Chondrocyte (in vitro differentiated cells): ENCODE measurements at places on chromosomes 1 and 21.

- no peak for DNase-seq
Measured at GRCh38 chr1:116232989-116233514, 121.9 kb downstream of the MAB21L3 start.

DNA sequence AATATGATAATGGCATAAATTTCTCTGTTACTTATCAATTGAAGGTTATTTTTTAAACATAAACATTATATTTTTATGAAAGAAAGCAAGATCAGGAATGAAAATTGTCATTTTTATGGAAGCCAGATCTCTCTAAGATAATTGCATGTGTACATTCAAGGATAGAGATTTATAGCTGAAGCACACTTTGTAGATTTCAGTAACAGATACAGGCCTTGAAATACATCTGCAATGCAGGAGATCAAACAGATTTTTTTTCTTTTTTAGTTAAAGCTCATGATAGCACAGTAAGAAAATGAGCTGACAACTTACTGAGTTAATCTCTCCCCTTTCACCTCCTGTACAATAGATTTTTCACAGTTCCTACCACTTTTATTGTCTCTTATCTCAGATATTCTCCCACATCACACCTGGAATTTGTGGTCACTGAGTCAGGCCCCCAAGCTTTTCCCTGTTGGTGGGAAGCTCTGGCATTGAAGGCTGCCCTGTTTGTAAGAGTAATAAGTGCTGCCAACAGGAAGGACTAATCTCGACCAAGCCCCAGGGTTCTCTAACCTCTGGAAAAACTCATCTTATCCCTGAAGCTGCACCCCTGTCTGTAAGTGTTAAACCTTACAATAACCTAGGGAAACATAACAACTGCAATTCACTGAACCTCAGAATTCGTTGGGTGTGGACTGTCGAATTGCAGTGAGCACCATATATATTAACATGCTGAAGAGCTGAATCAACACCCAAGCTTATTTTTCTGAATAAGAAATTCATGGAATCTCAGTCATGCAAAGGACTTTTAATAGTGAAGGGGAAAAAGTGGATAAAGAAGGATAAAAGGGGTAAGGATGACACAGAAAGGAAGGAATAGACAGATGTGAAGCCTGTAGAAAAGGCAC lies 599.0 kb downstream of the LMO4 start:
- no peak for DNase-seq

GRCh38 chr1:197763769-197764168 lies 11.5 kb downstream of the DENND1B start:
- no peak for DNase-seq

GRCh38 chr1:85340427-85340826 lies 64.0 kb upstream of the BCL10 start:
- DNase-seq, result no peak

DNA sequence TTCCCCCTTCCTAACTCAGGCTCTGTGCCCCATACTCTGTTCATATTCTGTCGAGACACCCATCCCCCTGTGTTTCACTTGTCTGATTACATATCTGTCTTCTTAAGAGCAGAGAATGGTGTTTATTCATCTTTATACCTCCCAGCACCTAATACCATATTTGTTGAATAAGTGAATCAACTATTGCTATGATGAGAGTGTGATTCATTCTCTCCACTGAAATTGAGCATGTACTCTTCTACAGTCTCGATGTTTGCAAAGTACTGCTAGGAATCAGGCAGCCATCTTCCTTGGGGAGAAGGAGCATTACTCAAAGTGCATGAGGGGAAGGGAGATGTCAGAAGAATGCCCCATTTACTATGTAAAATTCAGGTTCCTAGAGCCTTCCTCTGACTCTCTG lies 27.0 kb downstream of the TBX15 start:
- no peak for DNase-seq

DNA sequence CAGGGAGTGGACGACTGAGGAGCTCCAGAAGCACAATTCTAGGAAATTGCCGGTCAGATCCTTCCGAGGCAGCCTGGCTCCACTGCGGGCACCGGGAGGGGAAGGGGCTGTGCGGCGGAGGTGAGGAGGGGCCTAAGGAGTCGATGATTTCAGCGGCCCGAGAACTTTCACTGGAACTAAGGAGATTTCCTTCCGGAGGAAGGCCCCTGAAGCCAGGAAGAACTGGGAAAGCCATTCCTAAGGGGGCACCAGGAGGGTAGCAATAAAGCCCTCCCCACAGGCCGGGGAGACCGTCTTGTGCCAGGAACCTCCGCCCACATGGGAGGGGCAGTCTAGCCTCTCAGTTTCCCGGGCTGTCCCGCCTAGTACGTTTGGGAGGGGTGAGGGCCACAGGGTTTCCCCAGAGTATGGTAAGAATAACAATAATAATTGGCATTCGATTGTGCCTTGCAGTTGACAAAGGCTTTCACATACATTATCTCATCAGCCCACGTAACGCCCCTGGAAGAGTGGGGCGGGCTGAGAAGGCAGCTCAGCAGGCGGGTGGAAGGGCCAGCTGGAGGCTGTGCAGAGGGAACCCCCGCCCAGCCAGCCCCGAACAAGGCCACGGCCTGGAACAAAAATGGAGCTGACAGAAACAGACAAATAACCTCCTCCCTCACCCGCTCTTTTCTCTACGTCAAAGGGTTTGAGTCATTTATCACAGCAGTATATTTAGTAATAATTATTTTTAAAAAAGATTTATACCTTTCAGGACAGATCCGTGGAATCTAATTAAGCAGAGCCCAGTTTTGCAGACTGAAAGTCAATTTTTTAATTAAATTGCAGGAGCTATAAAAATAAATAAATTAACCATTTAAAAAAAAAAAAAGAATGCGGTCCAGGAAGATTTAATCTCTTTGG lies 19.8 kb downstream of the NPR1 start:
- DNase-seq, result no peak

- DNase-seq, result no peak
Measured at GRCh38 chr21:38478782-38479181, 19.5 kb downstream of the ERG start.

GRCh38 chr21:35019631-35020032 lies 29.5 kb downstream of the RUNX1 start:
- DNase-seq, result no peak

GRCh38 chr1:230728710-230729392 lies 14.9 kb upstream of the AGT start:
- no peak for DNase-seq
